ENCODE measurements at places on chromosomes 6 and 20. TPM values are rescaled to one million over a fixed set of nuclear protein-coding genes. Genes with fewer than 3 reads are reported as not detected.

DNA sequence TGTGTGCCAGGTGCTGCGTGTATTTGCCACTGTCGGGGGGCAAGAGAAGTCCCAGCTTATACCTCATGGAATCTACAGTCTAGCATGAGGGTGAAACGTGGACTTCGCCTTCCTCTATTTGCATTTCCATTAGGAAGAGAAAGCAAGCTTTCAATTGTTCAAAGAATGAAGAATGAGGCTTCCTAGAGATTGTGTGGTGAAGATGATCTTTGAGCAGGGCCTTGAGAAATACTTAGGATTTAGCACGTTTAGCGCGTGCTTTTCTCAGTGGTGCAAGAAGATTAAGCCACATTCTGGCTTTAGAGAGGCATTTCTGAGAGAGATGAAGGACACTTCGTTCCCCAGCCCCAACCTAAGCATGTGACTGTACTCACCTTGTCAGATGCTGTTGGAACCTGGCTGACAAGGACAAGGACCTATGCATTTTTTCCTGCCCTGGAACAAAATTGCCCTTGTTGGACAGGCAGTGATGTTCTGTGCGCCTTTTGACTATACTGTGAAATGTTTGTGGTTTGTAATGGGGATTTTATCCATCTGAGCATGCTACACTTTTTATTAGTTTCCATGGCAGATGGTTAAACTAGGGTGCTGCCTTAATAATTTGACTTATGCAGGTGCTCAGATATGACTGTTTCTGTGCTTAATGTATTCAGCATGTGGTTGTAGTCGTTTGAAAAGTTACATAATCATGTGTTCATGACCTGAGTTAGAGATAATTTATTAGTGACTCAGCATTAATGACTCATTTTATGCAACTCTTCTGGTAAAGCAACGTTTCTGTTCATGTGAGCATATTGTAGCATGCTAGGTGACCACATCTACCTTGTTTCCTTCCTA is 10.7 kb downstream of the TULP4 start:
- no peak for DNase-seq

ADGRG6 gene
- 8.0 TPM for total RNA-seq

GRCh38 chr6:25279748-25280343 is 672 bp downstream of the CARMIL1 start:
- no peak for DNase-seq

FRK gene
- total RNA-seq = 0.80 TPM

DNA sequence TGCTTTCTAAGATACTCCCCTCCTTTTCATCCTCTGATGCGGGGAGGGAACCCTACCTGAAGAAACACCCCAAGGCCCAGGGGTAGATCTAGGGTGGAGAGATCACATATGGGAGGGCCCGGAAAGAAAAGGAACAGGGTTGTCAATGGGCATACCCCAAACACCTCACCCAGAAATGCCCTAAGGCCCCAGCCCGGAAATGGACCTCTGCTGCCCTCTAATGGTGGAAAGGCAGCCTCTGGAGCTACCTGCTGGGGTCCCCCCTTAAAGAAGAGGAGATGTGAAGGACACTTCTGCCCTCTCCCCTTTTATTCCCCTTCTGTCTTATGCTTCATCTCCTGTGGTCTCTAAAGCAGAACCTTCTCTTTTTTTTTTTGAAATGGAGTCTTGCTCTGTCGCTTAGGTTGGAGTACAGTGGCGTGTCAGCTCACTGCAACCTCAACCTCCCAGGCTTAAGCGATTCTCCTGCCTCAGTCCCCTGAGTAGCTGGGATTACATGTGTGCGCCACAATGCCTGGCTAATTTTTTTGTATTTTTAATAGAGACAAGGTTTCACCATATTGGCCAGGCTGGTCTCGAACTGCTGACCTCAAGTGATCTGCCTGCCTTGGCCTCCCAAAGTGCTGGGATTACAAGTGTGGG is 458 bp upstream of the ARMC12 start:
- no peak for DNase-seq

DNA sequence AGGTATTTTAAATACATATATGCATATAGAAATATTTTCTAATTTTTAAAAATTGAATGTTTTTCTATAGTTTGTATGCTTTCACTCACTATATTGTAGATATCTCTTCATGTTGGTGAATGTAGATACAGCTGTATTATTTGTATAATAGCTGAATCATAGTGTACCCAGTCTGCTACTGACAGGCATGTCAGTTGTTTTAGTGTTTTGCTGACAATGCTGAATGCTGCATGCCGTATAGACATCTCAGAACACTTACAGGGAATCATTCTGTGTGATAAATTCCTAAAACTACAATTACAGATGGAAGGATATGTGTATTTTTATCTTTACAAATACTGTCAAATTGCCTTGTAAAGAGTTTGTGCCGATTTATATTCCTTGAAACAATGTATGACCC is 175.4 kb downstream of the SIM1 start:
- DNase-seq = no peak

CYB5R4 gene
- 24.6 TPM for total RNA-seq

- DNase-seq = no peak
Measured at GRCh38 chr6:116461331-116461931, at the start of gene CALHM6. TSS of gene CALHM6 (plus strand) at chr6:116461375. CDS start at chr6:116461930, 555 bp downstream.

SLC17A5 gene
- 21.4 TPM for total RNA-seq

BTN1A1 gene
- total RNA-seq = not detected

DNA sequence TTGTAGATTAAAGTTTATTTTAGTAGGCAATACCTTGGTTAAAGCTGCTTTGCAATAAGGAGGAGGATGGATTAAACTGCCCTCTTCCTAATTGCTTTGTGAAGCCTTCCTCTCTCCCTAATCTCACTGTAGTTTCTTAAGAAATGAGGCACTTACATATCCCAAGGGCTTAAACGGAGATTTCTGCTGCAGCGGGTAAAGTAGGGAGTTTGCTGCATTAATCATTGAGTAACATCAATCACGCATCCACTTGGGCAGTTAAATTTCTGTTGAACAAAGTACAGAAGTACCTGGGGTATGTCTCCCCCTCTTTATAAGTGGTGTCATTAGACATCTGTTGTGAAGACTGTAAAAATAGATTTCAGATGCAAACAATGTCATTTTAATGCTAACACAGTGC is 29.5 kb upstream of the ARID1B start:
- DNase-seq = no peak

DNA sequence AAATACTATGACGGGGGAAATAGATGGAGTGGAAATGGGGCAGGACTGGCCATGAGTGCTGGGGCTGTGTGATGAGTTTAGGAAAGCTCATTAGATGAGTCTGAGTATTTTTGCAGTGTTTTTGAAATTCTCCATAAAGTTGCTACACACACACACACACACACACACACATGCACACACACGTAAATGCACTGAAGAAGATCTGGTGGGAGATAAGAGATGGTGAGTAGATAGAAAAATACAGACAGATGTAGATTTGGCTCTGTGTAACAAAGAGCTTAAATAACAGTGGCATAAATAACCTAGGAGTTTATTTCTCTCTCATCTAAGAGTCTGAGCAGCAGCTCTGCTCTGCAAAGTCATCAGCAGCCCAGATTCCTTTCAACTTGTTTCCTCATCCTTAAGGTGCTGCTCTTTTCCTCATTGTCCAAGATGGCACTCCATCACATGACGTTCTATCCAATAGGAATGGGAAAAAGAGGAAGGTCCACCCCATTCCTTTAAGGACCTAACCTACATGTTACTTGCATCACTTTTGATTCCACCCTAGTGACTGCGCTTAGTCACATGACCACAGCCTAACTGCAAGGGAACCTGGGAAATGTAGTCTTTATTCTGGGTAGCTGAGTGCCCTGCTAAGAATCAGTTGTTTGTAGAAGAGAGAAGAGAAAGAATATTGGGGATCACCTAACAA is 76.4 kb downstream of the EYA2 start:
- DNase-seq = no peak

C20orf144 gene
- not detected for total RNA-seq

DNA sequence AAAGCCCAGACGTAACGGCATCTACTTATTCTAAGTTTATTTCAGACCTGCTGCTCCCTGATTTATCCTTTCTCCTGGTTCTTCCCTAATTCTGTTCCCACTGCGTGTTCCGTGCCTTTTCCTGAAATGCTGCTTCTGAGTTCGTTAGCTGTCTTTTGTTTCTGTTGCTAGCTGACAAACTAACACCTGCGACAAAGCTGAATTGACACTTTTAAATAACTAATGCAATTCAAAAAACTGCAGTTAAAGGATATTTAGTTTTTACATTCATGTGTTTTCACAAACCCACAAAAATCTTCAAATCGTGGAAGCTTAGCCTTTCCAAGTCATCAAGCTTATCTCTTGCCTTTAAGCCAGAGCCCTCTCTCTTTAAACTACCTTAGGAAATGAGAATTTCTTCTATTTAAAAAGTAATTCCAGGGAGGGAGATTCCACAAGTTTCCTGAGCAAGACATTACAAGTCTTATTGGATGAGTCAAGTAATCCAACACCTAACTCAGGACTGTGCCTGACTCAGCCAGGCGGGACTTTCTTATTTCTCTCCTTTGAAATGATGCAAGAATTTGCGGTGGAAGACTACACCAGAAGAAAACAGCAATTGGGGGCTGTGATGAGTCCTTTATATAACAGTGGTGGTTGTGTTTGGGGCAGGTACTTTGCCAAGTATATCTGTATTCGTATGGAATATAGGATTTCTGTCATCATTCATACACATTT is 6.3 kb downstream of the ADTRP start:
- no peak for DNase-seq

- no peak for DNase-seq
Measured at GRCh38 chr6:17268114-17268513, 13.0 kb upstream of the RBM24 start.

GRCh38 chr20:17807651-17808050 is 107.9 kb downstream of the BANF2 start:
- DNase-seq = no peak

DNA sequence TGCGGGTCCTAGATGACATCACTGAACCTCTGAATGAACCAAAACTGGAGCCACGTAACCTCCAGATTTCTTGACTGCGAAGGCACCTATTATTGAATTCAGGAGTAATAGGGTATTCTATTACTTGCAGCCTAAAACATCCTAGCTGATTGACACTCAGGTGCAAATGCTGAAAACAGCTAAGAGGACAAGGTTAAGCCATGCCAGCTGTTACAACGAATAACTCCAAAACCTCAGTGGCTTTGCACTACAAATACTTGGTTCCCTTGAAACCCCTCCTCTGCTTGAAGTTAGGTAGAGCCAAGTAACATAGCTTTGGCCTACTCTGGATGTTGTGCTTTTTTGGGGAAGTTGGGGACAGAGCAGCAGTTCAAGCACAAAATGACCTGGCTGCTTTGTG is 21.0 kb upstream of the CCN5 start:
- no peak for DNase-seq

DNA sequence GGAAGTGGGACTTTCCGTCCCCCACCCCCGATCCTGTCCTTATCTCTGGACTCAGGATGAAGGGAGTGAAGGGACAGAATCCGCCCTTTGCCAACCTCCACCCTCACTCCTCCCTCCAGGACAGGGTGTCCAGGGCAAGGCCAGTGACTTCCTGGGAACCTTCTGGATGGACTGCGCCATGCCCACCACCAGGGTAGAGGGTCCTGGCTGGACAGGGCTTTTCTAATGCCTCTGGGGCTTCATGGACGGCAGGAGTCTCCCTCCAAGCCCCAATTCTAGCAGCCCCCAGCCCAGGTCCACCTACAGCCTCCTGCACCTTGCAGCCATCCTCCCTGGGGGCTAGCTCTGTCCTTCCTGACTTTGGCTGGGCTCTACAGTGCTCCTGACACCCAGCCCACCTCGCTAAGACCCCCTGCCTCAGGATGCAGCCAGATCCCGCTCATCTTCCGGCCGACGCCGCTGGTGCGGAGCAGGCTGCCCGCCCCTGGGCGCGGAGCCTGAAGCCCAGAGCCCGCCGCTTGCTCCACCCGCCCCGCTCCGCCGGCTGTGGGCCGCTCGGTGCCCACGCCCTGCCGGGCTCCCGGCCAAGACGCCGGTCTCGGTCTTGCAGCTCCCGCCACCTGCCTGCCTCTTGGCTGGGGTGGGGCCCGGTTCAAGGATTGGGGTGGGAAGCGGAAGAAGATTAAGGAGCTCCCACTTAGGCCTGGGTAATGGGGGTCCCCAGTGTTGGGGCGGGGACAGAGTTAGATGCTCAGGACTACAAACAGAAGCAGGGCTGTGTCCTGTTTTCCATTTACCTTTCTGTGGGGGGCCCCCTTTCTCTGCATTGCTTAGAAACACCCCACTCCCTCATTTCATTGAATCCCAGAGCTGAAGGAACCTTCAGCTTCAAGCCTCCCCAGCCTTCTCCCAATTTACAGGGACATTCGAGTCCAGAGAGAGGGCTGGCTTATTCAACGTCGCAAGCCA is 72.8 kb downstream of the MDGA1 start:
- DNase-seq = no peak

DNA sequence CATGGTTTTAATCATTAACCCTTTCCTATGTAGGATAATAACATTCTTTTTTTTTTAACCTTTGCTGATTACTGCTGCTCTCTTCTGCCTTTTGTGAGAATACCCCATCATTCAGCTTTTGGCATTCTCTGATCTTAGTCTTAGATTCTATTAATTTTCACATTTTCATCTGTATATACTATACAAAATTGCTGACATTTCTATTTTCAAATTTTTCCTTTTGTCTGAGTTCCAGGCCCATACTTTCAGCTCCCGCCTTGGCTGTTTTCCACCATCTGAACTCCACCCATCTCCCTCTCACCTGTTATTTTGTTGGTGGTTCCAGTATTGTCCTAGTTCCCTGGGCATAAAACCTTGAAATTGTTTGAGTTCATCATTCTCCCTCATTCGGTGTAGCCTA is 59.2 kb downstream of the PKIB start:
- no peak for DNase-seq

- DNase-seq = no peak
Measured at GRCh38 chr6:101178748-101179147, 214.8 kb upstream of the GRIK2 start.

DNA sequence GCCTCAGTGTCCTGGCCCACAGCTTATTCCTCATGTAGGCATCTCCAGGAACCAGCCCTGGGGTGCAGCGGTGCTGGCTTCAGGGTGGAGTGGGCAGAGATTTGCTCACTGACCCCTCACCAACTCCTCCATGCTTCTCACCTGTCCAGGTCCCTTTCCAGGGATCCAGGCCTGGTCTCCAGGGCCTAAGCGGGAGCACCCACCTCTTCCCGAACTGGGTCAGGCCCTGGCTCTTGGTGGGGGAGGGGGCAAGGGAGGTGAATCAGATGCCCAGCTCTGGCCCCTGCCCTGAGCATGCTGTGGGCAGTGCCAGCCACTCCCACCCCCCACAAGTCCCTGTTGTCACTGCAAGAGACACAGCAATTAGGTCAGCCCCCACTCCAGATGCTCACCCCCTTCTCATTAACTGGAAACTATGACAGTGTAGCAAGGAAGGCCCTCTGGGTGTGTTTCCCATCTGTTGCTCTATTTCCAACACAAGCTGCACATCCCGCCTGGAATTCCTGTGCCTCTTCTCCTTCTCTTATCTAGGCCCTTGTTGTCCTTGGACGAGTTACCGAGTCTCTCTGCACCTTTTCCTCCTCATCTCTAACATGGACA is 37.0 kb downstream of the MDFI start:
- no peak for DNase-seq

GRCh38 chr6:395432-396125 is 4.0 kb downstream of the IRF4 start:
- no peak for DNase-seq

GRCh38 chr20:7090001-7090400 is 322.5 kb downstream of the BMP2 start:
- no peak for DNase-seq

Data from mesenteric fat pad (tissue), 1 donor.